ENCODE measurements at places on chromosomes 1 and 21.

DNA sequence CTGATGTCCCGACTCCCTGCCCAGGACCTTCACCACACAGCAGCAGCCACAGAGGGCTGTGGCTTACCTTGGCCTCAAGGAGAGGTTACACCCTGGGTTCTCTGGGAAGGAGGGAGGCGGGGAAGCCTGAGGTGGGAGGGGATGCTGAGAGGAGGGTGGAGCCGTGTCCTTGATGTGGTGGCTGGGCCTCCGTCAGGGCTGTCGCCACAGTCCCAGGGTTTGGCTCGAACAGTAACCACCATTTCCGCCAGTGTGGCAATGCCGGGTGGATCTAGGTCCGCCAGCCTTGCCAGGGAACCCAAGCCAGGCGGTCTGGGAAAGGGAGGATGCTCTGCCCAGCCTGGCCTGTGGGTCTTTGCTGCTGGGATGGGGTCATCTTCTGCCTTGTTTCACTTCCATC is 18.4 kb upstream of the CDCA8 start:
- DNase-seq: peak; percentile 36

GRCh38 chr21:39430016-39430415 is 15.6 kb downstream of the LCA5L start:
- no peak for DNase-seq

DNA sequence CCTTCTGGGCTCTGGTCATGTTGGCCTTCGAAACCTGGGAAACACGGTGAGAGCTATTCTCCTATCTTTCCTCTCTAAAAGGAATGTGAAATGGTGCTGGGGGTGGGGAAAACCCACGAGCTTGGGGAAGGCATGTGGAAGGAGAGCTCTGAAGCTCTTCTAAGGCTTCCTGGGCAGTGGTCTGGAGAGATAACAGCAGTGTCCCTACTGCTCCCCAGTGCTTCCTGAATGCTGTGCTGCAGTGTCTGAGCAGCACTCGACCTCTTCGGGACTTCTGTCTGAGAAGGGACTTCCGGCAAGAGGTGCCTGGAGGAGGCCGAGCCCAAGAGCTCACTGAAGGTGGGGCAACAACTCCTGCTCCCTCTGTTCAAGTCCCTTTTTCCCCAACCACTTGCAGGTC is 2.8 kb downstream of the USP21 start:
- no peak for DNase-seq

DNA sequence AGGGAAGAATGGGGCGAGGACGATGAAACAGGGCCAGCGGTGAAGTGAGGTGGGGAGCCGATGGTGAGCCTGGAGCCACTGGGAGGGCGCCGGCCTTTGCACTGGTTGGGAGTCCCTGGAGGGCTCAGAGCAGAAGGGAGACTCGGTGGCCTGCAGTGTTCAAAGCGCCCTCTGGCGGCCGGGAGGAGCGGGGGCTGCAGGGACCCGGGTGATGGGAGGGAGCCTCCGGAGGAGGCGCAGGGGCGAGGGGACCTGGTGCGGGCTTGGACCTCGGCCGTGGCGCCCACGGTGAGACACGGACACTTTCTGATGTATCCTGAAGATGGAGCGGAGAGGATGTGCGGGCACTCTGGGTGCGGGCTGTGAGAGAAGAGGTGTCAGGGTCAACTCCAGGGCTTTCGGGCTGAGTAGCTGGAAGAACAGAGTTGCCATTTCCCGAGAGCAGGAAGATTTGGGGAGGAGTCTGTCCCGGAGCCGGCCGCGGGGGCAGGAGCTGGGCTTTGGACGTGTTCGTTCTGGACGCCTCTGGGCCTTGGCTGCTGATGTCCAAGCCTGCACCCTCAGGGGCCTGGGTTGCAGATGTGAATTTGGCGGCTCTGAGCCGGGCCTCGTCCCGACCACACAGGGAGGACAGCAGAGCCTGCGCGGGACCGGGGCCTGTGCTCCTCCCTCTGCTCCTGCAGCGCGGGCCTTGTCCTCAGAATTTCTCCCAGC is 29.7 kb downstream of the HEYL start:
- DNase-seq: peak; percentile 70

DNA sequence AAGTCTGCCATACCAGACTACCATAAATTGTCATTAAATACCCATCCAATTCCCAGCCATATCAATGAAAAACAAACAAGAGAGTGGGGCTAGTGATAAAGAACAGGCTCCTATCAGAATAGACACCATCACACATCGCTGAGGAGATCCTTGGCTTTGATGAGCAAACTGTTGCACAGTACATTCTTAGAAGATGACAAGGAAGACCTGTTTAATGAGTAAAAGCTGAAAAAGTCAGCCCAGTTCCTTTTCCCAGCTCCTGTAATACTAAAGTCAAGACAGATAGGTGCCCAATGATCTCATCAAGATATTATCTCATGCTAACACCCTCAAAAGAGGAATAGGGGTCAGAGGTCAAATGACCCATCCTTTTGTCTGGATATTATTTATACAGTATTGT is 164.5 kb upstream of the COA6 start:
- no peak for DNase-seq

GRCh38 chr1:15238789-15239188 is 8.2 kb upstream of the FHAD1 start:
- DNase-seq: no peak

DNA sequence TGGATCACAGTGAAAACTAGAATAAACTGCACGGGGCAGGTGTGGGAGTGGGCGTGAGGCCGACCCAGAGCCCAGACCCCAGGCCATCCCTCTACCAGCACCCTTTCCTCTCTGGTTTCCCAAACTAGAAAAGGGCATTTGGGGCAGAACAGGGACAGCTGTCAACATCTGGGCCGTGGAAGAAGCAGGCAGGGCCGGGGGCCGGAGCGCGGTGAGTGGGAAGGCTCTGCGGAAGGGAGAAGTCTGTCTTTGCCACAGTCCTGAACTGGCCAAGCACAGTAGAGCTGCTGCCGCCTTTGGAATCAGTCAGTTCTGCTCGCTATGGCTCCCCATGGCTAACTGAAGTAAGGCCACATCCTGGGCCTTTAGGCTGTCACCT is 6.6 kb downstream of the CCDC24 start:
- no peak for DNase-seq

- DNase-seq: no peak
Observed at GRCh38 chr21:27722095-27722494, 755.2 kb upstream of the ADAMTS5 start.

GRCh38 chr1:21383785-21384401 is 56.0 kb upstream of the NBPF3 start:
- no peak for DNase-seq

DNA sequence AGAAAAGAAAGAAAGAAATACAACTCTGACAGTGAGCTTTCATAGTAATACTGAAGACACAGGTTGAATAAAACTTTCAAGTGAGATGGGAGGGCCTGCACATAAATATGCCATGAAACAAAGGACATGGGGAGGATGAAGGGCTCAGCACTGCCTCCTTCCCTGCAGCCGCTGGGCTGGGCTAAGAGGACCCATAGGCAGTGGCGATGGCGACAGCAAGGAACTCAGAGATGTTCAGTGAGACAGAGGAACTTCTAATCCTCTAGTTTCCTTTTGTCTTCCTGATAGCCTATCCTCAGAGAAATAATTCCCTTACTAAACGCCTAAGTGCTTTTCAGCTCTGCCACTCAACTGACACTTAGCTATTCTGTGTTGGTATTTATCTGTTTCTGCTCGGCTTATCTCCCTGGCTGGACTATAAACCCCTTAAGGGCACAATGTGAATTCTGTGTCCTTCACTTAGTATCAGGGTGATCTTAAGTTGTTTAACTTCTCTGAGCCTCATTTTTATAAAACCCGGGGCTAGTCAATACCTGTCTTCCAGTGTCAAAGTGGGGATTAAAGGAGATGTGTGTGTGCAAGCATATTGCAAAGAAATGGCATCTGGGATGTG is 24.4 kb upstream of the IER5 start:
- DNase-seq: no peak

DNA sequence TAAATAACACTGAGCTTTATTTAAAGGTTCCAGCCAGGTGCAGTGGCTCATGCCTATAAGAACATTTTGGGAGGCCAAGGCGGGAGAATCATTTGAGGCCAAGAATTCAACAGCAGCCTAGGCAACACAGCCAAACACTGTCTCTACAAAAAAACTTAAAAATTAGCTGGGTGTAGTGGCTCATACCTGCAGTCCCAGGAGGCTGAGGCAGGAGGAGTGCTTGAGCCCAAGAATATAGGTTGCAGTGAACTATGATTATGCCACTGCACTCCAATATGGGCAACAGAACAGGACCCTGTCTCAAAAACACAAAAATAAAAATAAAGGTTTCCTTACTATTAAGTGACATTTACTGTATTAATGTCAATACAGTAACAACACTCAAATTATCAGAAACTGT is 2.1 kb downstream of the TAF12 start:
- DNase-seq: peak; percentile 9

GRCh38 chr1:115215703-115216521 is 122.1 kb downstream of the NGF start:
- no peak for DNase-seq

- DNase-seq: no peak
Observed at GRCh38 chr1:91835087-91835521, 50.8 kb downstream of the TGFBR3 start.

- no peak for DNase-seq
Observed at GRCh38 chr1:171711643-171712042, 30.2 kb downstream of the VAMP4 start.

DNA sequence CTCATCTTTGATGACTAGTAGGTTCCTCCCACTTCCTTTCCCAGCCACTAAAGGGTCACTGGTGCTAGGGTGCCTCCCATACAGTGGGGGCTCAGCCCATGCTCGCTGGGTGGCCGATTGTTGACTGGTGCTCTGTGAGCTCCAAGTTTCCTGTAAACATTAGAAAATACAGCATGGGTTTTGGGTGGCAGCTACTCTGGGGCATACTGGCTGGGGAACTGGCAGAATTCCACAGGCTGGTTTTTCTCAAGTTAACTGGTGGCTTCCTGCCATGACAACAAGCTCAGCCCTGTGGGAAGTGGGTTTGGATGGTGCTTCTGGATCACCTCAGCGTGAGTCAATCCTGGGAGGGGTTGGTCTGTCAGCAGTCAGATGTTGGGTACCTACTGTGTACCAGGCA is 28.7 kb upstream of the CRNN start:
- DNase-seq: no peak

- no peak for DNase-seq
Observed at GRCh38 chr1:10912441-10912840, 100.0 kb upstream of the TARDBP start.

DNA sequence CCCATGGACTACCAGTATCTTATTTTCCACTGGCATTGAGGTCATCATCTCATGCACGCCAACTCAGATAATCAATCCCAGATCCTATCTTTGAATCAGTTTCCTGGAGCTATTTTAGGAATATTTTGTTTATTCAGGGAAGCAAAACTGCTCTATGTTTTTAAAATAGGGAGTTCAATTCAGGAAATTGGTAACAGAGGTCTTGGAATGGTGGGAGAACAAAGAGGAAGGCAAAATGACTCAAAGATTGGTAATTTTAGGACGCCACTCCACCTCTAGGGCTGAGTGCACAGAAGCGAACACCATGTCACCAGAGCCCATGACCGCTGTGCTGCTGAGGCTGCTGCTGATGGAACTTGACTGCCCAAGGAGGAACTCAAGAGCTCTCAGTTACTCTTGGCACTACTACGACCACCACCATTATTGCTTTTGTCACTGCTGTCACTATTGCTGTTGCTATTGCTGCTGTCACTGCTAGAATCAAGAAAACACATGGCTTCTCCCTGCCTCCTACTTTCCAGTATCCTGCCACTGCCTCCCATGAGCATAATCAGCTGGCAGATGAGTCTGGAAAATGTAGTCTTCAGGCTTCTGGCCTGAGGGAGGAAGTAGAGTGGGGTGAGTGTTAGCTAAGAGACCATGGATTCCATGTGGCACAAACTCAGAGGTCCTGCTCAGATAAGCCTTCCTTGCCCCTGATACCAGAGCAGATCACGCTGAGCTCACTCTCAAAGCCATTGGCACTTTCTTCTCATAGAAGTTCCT is 71.6 kb upstream of the CNIH3 start:
- no peak for DNase-seq

GRCh38 chr1:112544011-112544688 is 35.4 kb downstream of the WNT2B start:
- no peak for DNase-seq

DNA sequence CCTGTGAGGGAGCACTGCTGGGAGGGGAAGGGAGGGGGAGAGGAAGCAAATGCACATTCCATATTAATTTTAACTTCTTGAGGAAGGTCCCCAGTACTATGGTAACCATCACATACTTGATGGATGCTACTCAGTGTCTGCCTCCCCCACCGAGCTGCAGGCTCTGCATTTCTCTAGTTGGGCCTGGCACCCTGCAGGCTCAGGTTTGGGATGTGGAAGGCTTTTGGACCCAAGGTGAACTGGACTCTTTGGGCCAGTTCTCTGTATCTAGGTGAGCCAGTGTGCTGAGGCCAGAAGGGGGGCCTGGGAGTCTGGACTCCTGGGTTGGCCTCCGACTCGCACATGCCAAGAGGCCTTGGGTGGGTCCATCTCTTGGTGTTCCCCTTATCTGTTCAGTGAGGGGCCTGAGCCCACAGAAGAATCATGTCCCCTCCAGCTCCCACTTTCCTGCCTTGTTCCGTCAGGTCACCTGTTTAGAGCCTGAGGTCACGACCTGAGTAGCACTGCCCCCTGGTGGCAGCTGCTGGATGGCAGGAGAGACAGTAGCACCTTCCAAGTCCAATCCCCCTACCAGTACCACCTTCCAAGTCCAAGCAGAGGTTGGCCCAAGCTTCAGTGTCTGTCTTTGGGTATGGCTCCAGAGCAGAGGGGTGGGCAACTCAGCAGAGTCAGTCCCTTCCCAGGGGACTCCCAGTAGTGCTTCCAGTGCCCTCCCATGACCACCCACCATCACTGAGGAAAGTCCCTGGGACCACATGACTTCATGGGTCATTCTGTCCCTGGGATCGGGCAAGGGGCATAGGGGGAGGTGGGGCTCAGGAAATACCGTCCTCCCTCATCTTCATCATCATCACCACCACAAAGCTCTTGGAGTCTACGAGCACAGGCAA is 241.8 kb downstream of the TRABD2B start:
- DNase-seq: peak; percentile 45

DNA sequence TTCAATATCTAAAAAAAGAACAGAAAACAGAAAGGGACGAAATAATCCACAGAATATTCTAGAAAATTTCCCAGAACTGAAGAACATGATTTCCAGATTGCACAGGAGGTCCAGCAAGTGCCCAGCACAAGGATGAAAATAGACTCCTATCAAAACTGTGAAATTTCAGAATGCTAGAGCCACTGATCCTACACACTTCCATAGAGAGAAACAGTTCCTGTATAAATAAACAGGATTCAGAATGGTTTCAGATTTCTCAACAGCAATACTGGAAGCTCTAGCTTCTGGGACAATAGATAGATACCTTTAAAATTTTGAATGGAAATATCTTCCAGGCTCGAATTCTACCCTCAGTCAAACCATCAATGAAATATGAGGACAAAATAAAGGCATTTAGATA is 4.6 kb downstream of the TARBP1 start:
- no peak for DNase-seq
